ENCODE measurements at places on chromosomes 2 and 18.
A peak's percentile ranks its signal among the peaks of the same experiment; 100 is the strongest.

GRCh38 chr2:15941871-15942710 lies 1.7 kb downstream of the MYCN start:
- peak; percentile 54 for DNase-seq

DNA sequence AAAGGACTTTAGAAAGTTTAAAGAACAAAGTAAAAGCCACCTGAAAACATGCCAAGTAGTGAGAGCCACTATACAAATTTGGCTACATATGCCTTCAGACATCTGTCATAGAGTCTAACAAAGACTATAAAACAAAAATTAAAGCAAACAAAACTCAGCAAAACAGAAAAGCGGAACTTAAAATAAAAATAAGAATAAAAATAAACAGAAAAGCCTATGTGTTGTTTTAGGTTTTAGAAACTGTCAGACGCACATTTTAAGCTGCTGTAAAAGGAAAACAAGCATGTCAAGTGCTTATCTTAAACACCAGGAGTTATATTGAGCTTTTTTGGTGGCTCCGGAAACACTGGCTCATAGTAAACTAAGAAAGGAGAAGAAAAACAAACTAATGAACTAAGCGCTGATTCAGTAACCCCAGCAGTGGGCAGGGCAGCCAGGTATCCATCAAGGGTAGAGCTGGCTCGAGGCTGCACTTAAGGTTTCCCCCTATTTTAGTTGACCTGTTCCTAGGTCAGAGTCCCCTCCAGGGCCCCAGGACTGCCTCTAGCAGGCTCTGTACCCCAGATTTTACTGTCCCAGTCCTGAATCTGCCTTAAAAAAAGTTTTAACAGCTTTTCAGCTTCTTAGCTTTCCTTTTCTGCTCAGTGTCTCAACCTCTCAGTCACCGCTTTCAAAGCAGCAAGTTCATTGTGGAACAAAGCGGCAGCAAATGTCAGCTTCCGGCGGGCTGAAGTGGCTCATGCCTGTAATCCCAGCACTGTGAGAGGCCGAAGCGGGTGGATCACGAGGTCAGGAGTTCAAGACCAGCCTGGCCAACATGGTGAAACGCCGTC lies 15.4 kb upstream of the RMC1 start:
- no peak for DNase-seq

GRCh38 chr2:234932591-234933168 lies 19.1 kb upstream of the SH3BP4 start:
- no peak for DNase-seq

GRCh38 chr2:124046332-124046731 lies 21.2 kb downstream of the CNTNAP5 start:
- DNase-seq: no peak

- DNase-seq: no peak
Observed at GRCh38 chr2:238140721-238141540, 2.5 kb downstream of the KLHL30 start.

DNA sequence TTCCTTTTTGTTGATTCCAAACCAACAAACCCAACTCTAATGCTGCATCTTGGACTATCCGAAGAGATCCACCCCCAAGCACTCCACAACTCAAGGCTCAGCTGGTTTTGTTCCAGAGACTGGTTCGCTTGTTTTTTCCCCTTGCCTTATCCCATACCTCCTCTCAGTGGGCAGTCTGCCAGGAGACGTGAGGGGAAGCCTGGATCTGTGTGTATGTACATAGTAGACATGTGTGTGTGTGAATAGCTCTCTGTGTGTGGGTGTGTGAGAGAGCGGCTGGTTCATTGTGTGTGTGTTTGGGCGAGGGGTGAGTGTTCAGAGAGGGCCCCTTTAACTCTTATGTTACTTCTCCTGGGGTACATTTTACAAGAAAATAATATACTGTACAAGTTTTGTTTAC lies 94.4 kb downstream of the NRP2 start:
- no peak for DNase-seq
